ENCODE measurements at places on chromosomes 1 and 21. TPM values are rescaled to one million over a fixed set of nuclear protein-coding genes. Genes with fewer than 3 reads are reported as not detected.

- no peak for DNase-seq
Measured at GRCh38 chr1:210940081-210940617, 193.8 kb downstream of the KCNH1 start.

- no peak for DNase-seq
Measured at GRCh38 chr1:18637962-18638834, 7.6 kb downstream of the PAX7 start.

DNA sequence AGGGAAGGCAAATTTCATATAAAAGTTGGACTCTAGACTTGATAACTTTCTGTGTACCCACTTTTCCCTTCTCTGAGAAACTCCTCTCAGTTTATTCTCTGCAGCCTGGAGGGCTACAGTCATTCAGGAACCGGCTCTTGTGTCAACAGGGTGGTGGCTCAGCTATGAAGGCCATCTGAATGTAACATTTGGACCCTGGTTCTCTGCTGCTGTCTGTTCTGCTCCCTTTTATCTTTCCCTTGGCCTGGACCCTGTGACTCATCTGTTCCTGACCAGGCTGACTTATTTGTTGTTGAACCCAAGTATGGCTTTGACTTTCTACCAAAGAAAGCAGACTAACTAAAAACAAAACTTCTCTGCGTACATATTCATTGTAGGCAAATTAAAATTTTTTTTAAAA, 75.4 kb downstream of the CENPF start:
- peak; percentile 55 for DNase-seq

NFYC gene
- 23.1 TPM for total RNA-seq

DNA sequence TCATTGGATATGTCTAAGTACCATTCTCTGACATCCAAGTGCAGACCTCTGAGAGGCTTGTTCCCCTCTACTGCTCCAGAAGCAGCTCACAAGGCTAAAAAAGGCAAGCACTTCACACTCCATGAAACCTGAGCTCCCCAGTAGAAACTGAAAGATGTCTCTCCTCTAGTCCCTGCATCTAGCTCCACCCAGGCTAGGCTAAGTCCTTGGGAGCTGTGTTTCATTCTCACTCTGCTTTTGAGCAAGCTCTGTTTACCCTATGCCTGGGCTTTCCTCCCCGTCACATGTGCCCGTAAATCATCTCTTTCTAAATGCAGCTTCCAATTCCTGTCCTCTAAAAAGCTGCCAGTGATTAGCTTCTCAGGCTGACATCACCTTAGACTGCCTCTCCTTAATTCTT, 39.0 kb downstream of the LRRC71 start:
- peak; percentile 7 for DNase-seq

GRCh38 chr1:96967311-96967710, 245.7 kb downstream of the PTBP2 start:
- DNase-seq: no peak

GRCh38 chr1:85124091-85124490, 75.8 kb upstream of the MCOLN3 start:
- DNase-seq: no peak

MIA3 gene
- 61.5 TPM for total RNA-seq

FMO3 gene
- 1.3 TPM for total RNA-seq

RNU1-1 gene
- total RNA-seq: 2,882 TPM

GRCh38 chr1:187848321-187848720, 1019.6 kb downstream of the PLA2G4A start:
- no peak for DNase-seq

DNA sequence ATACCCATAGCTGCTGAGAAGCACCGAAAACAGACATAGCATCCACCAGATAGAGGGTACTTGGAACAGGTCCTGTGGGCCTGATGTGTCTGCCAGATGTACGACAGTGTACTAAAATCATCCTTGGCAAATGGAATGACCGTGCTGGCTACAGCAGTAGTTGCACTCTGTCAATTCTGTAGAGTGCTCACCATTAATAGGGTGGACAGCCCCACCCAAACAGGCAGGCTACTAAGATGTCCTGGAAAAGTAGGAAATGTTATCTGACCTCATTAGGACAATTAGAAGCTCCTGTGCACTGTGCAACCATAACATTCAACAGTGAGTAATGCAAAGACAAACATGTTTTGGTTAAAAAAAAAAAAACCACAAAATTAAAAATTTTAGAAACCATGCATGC, 106.2 kb downstream of the PTPN14 start:
- no peak for DNase-seq

- DNase-seq: no peak
Measured at GRCh38 chr1:153526132-153526543, 9.7 kb downstream of the S100A6 start.
